Effector CD8-positive, alpha-beta T cell (primary cell): ENCODE measurements at places on chromosomes 11 and 22.

GRCh38 chr11:64341851-64342791, 2.1 kb downstream of the CCDC88B start:
- DNase-seq, result peak; percentile 75

GRCh38 chr22:35615156-35615555, 2.0 kb downstream of the MB start:
- no peak for DNase-seq

DNA sequence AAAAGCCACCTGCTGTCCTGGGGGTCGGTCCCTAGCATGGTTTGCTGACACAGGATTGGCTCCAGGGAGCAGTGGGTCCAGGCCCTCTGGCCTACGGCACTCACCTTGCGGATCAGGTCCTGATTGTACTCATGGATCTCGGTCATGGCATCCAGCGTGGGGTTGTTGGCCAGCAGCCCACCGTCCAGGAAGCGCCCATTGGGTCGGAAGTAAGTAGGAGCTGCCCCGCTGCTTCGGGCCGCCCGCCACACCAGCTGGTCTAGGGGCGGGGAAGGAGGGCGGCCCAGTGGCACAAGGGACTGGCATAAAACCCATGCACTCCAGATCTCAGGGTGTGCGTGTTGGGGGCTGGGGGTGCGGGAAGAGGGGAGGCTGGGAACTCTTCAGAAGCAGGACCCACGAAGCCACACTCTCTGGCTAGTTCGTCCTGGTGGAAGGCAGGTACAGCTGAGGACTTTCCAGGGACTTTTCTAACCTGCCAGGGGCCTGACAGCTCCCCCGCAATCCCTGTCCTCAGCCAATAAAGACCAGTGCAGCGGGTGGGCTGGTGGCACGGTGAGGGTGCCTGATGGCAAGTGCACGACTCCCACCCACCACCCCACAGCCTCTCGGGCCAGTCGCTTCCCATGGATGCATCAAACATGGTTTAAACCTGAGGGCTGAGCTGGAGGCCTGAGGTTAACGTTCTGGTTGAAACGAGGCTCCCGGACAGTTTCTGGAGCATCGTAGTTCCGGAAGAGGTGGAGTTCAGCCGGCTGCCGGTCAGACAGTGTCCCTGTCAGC, 5.1 kb upstream of the BAIAP2L2 start:
- no peak for DNase-seq

DNA sequence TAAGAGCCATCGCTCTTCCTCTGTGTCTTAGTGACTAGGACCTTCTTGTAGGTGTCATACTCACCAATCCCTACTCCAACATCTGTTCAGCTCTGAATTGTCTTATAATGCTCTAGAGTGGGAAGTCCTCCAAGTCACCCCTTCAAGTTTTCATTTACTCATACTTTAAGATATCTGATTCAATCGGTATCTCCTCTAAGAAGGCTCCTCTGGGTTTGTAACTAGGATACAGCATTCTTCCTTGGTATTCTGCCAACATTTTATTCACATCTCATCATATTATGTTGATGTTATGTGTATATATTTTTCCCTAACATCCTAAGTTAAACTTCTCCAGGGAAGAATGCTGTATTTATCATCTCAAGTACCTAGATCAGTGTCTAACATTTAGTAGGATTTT, 662.1 kb downstream of the NTM start:
- DNase-seq, result no peak

- DNase-seq, result no peak
These were observed 76.3 kb downstream of the BUD13 start for GRCh38 chr11:116696381-116696941.

DNA sequence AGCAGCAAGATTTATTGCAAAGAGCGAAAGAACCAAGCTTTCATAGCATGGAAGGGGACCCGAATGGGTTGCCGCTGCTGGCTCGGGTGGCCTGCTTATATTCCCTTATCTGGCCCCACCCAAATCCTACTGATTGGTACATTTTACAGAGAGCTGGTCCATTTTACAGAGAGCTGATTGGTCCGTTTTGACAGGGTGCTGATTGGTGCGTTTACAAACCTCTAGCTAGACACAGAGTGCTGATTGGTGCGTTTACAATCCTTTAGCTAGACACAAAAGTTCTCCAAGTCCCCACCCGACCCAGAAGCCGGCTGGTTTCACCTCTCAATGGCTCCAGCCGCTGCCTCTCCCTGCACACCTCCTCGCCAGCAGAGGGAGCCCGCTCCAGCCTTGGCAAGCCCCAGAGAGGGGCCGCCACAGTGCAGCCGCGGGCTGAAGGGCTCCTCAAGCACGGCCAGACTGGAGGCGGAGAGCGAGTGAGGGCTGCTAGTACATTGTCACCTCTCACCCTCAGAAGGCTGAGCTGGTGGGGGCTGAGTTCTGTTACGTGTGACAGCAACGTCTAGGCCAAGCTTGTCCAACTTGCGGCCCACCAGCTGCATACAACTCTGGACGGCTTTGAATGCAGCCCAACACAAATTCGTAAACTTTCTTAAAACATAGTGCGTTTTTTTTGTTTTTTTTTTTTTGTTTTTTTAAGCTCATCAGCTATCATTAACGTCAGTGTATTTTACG, 8.7 kb downstream of the PTH start:
- peak; percentile 28 for DNase-seq

DNA sequence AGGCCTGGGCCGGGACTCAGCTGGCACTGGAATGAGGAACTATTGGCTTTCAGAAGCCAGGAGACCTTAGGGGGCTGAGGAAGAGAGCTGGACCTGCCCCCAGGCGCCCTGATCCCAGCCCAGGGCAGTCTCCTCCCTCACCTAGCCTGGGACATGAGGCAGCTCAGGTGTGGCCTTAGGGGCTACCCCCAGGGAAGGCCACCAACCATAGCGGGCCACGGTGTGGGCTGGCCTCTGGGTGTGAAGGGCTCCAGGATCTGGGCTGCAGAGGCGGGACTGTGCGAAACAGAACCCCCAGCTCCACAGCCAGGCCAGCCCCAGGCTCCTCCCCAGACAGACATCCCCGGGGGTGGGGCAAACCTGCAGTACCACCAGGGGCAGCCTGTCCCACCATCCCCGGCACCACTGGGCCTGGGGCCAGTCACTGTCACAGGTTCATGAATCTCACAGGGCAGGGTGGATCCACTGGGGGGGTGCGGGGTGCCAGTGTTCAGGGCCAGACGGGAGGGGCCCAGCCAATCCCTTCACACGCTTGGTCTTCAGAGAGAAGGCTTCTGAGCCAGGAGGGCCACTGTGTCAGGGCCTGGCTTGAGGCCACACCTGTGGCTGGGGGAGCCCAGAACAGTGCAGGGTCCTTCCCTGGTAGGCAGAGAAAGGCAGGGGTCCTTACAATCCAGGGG, 3.5 kb downstream of the PLXNB2 start:
- DNase-seq, result no peak

- DNase-seq, result no peak
These were observed 92.3 kb upstream of the CD44 start for GRCh38 chr11:35046681-35047080.

- peak; percentile 40 for DNase-seq
These were observed 8.7 kb upstream of the TTC12 start for GRCh38 chr11:113305440-113306336.

GRCh38 chr11:100240025-100240539, 447.0 kb upstream of the ARHGAP42 start:
- no peak for DNase-seq

GRCh38 chr11:7115780-7116179, 27.0 kb downstream of the RBMXL2 start:
- DNase-seq, result no peak

DNA sequence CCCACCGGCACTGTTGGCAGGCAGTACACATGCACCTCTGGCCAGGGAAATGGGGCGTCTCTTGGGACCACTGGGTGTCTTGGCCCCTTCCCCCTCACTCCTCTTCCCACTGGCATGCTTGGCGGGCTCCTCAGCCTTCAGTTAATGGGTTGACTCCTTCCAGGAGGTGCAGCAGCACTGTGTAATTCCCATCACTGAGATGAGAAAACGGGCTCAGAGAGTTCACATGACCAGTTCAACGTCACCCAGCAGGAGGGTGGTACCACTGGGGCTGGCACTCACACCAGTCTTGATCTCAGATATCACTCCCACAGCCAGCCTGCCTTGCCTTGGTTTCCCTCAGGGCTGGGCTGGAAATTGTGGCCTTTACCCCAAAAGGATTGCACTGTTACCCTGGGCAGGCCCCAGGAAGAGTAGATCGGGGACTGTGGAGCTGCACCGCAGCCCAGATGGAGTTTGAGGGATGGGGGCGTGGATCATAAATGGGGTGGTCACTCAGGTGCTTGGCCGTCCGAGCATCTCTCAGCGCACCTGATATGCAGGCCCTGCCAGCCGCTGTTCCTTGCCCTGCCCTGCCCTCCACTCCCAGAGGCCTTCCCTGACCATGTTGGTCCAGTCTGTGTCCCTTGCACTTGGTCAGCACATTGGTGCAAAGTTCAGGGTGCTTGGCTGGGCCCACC, 16.9 kb downstream of the CAPN5 start:
- DNase-seq, result no peak

DNA sequence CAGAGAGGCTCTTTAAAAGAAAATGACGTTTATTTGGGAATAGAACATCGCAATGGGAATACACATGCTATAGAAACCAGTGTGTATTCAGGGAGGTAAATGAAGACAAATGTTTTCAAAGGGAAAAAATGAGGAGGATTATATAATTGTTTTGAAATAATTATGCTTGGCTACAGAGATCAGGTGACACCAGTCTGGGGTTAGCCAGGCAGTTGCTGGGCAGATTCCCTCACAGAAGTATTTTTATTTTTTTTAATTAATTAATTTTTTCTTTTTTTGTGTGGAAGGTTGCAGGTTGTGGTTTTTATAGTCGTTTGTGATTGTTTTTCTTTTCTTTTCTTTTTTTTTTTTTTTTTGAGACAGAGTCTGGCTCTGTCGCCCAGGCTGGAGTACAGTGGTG, 5.6 kb upstream of the STARD10 start:
- no peak for DNase-seq

DNA sequence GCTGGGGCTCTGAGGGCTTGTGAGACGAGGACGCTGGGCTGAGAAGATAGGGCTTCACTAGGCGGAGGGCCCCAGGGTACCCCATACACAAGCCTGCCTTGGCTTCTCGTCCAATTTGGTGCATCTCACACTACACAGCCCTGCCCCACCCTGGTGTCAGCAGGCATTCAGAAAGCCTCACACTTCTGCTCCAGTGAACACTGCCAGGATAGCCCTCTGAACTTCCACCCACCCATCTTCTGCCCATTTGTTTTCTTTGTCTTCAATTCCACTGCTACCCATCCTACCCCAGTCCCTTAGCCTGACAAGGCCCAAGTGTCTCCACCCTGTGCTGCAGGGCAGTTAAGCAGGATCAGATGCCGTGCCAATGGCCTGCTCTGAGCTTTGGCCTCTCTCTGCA, 1.9 kb upstream of the BUD13 start:
- DNase-seq, result no peak

GRCh38 chr22:29359469-29359868, 28.9 kb downstream of the AP1B1 start:
- no peak for DNase-seq

DNA sequence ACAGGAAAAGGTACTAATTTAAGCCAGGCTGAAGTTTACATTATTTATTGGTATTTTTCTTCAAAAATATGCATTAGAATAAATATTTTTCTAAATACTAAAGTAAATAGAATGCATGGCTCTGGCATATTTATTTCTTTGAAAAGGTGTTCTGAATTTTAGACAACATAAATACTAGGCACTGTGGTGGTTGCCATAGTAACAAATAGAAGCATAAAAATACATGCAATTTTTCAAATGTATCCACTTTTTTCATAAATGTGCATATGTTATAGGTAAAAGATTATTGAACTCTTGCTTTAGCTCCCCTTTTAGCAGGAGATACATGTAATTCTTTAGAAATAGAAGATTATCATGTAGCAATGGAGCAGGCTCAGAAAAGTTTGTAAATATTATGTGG, 18.4 kb downstream of the DCDC1 start:
- no peak for DNase-seq

DNA sequence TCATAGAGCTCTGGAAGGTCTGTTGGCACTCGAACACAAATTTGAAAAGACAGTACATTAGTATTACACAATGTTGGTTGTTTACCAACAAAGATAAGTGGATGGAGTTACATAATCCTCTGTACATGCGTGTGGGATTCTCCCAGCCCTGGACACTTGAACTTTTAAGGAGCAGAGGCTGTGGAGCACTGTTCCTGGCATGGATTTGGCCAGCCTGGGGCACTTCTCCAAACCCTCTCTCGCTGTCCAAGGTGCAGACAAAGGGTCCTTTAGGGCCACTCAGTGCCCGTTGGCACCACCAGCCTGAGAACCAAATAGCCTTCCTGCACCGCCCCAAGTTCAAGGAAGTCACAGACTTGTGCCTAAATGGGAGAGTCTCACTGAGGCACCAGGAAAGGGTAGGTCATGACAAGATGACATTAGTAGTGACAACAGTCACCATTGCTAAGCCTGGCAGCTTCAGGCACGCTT, 1.6 kb upstream of the ANO1 start:
- no peak for DNase-seq

GRCh38 chr11:80562523-80563125, 1121.8 kb upstream of the TENM4 start:
- DNase-seq, result no peak

DNA sequence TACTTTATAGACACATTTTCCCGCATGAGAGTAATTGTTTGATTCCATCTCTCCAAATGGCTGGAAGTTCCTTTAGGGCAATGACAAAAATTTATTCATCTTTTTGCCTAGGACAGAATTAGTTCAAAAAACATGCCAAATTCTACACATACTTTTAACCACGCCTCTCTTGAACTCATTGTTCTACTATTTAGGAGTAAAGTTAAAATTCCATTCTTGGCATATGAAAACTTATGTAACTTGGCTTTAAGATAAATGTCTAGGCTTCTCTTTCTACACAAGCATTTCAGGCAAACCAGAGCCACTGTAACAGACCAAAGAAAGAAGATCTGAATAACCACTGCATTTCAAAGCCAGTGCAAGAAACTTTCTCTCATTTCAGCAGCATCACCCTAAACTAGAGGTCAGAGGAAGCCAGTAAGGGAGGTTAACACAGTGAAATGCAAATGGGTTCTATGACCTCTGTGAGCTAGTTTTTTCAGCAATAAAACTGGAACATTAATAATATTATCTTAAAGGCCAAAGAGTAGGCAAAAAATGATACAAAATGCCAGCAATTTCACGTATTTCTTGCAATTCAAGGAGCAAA, 73.0 kb downstream of the RSF1 start:
- no peak for DNase-seq

GRCh38 chr11:63906585-63906984, 10.4 kb downstream of the RCOR2 start:
- DNase-seq, result peak; percentile 44

- no peak for DNase-seq
These were observed 268.6 kb upstream of the SESN3 start for GRCh38 chr11:95499516-95500135.

GRCh38 chr11:21622995-21623394, 569.9 kb upstream of the ANO5 start:
- DNase-seq, result no peak
